H4 (cell line): ENCODE measurements at places on chromosomes 7 and 10. TPM values are rescaled to one million over a fixed set of nuclear protein-coding genes. Genes with fewer than 3 reads are reported as not detected.

DNA sequence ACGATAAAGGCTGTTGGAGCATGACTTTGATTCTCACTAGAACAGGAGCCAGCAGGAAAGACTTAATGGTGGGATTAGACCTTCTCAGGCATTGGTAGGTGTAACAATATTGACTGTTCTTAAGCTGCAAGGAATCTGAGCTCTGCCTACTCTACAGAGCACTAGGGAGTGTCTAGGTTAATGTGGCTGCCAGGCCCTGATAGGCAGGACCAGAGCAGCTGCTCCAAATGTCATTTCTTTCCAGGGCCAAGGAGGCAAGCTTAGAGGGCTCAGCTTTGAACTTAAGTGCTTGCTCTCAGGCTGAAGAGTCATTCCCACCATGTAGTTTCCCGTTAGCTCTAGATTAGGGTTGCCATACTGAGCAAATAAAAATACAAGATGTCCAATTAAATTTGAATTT lies 96.8 kb downstream of the RAB18 start:
- DNase-seq = no peak

DNA sequence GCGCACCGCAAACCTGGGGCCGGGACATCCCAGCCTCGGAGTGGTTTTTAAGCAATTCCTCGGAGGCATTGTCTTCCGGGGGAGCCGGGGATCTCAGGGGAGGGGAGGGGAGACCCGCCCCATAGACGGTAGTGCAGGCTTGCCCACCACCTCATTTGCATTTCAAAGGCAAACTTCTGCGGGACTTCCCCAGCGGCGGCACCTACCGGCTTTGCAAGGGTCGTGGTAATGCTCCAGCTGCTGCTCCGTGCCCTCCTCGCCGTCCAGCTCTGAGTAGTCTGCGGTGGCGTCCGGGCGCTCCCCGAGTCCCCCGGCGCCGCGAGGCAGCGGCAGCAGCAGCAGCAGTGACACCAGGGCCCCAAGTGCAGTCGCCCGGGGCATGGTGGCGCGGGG lies 425 bp downstream of the TLL2 start:
- no peak for DNase-seq

Gene HOXA2
- 1.2 TPM in 1 of 2 replicates, not detected in the other for total RNA-seq

DNA sequence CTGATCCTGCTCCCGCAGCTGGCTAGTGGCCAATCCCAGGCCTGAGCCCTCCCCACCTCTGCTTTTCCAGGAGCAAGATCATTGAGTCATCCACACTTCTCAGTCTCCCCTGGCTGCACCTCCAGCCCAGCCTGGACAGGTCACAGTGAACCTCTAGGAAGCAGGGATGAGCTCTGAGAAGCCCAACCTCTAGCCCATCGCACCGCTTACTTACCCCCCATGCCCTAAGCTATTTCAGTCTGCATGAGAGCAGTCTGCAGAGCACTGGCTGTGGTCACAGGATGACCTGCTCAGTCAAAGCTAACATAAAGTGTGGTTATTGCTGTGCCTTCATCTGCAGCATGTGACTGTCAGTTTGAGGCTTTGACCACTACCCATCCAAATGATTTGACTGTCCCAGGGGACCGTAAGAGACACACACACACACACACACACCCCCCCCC lies 129.2 kb downstream of the SORBS1 start:
- no peak for DNase-seq

GRCh38 chr10:96422525-96422924 lies 63.7 kb upstream of the OPALIN start:
- DNase-seq = no peak

DNA sequence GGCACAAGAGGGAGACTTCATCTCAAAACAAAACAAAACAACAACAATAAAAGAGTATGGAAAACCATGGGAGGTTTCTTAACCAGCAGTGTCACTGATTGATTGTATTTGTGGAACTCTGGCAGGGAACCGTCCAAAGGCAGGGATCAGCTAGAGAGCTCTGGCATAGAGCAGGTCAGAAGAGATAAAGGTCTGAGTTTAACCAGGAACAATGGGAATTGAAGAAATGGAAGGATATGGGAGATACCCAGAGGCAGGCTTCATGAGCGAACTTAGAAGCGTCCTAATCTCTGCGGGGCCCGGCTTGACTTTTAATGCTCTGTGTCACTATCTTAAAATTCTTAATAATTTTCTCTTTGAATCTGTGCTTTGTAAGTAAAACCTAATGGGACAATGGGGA lies 10.4 kb upstream of the FAM3C start:
- DNase-seq = no peak

Gene MEIG1
- 1.2 and 1.9 TPM in 2 replicates for total RNA-seq

DNA sequence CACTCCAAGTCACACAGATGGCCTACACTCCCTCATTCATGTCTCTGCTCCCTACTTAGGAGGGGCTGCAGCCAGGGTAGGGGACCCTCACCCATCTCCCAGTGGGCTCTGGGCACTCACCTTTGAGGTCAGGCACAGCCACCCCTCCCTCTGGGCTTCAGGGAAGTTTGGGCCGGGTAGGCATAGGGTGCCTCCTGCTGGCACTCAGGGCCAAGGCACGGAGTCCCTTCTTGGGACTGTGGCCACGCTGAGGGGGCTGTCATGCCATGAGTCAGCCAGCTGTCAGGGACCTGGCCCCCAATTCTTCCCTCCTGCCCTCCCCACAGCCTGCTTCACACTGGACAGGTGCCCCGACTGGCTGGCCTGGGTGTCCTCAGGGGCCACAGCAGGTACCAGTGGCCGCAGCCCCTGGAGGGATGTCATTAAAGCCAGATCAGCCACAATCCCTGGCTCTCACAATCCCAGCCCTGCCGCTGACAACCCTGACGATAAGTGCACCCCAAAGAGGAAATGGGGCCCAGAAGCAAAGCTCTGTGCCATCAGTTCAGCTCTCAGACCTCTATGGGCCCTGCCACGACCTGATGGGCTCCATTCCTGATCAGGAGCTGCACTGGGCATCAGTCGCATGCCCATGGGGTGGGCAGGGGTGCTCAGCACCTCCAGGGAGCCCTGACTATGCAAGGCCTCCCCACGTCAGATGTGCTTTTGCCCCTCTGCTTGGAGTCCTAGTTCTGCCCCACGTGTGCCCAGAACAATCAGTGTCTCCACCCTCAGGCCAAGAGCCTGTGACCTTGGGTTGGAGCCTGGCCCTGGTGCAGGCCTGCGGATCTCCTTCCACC lies 34.1 kb upstream of the RET start:
- DNase-seq = no peak

- DNase-seq = no peak
Measured at GRCh38 chr10:33102071-33102470, 144.0 kb upstream of the ITGB1 start.

Gene RGR
- not detected in 2 replicates for total RNA-seq

GRCh38 chr7:128197589-128197988 lies 43.5 kb upstream of the LEP start:
- DNase-seq = no peak

Gene AGR3
- total RNA-seq = not detected in 2 replicates

DNA sequence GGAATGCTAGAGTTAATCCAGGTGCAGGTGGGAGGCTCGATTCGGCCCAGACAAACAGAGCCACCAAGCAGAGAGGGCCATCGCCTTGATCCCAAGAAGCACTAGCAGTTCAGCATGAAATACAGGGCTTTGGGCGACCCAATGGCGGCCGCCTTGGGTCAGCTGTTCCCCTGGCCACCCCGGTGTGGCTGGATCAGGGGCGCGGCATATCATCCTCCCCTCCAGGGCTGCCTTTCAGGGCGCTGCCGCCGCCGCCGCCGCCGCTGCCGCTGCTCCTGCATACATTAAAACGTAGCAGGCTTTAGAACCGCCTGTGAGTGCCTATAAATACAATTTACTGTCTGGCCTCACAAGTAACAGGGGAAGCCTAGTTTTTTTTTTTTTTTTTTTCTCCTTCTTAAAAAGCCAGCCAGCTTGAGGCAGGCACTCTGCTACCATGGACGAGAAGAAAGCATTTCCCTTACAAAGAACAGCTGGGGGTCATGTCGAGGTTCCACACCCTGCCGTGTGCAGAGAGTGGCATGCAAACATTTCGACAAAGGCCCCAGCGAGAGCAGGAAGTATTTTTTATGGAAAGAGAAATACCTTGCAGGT lies 57.7 kb upstream of the EFCAB10 start:
- no peak for DNase-seq

DNA sequence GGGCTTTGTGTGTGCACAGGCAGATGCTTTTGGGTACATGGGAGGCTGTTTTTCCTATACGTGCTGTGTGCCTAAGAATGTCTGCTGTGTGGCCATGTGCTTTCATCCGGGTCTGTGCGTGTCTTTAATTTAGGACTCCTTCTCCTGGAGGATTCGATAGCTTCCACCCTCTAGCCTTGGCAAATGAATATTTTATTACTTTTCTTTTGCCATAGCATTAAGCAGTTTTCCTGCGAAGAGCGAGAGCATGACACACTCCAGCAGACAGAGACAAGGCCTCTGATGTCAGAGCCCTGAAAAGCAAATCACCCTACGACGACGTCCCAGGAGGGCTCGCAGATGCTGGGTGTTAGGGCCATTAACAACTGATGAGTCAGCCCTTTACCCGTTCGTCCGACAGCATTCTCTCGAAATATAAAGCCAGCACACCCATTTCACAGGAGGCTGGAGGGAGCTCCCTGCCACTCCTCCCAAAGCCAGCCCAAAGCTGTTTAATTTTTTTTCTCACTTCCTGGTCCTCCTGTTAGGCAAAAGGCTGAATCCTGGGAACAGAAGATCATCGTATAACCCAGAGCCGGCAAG lies 311.3 kb upstream of the ZMIZ1 start:
- peak; percentile 64 for DNase-seq

DNA sequence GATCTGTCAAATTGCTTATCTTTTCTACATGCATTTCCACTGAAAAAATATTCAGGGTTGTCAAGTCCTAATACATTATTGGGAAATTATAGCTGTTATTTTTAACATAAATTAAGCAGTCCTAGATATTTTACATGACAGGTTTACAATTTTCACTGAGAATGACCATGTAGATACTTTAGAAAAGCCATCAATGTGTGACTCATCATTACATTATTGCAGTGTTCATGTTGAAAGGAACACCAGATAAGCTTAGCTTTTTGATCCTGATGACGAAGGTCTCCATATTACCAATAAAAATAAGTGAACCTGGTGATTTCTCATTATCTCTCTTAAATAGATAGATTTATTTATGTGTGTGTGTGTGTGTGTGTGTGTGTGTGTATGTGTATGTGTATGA lies 529.5 kb upstream of the PCDH15 start:
- no peak for DNase-seq

GRCh38 chr7:22460363-22460988 lies 39.5 kb downstream of the STEAP1B start:
- no peak for DNase-seq

- DNase-seq = no peak
Measured at GRCh38 chr7:32025381-32026082, 44.7 kb downstream of the PDE1C start.

Gene SPDYE2
- not detected in 2 replicates for total RNA-seq

DNA sequence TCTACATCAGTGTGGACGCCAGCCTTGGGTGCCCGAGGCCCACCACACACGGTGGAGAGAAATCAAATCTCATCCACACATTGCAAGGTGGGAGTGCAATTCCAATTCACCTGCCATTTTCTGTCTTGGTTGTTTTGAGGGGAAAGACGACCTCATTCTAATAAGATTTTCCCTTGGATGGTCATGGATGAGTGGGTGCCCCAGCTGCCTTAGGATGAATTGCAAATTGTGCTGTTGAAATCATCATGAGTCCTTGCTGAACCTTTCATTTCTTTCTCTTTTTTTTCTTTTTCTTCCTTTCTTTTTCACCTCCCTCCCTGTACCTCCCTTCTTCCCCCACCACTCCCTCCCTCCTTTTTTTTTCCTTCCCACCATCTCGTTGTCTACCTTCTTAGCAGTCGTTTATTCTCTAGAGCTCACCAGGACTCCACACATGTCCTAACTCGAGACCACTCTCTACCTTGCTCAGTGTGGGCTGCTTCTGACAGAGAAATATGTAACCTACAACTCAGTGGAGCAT lies 266.9 kb upstream of the NFE2L3 start:
- no peak for DNase-seq

Gene C10orf67
- total RNA-seq = not detected in 2 replicates

DNA sequence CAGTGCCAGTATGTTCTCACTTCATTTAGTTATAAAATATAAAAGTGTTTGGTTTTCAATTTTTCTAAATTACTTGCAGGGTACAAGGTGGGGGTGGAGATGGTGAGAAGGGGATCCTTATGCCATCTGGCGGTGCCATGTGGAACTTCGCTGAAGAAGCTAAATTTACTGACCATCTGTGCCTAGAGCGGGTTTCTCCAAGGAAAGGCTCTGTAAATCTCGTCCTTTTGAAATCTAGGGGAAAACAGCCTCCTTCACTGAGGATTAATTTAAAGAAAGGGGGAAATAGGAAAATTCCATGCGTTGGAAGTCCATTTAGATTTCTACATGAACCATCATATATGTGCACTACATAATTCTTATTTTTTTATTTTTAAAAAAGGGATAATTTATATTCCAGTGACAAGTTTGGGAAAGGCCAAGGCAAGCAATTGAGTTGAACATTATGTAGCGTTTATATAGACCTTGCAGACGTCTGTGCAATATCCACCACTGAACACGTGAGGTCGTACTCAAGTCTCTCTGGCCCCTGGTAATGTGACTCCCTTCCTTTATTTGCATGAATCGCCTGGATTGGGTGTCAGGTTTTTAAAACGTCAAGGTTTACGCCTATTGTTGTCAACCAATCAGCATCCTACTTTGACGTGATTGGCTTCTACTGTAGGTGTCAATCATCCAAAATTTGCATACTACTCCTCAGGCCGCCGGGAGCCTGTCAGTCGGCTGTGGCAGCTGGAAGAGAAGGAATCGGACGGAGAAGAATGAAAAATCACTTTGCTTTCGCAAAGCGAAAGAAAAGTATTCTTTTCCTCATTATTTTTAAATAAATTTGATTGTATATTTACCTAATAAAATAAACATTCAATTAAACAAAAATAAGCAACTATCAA lies 297.1 kb upstream of the NFE2L3 start:
- peak; percentile 100 for DNase-seq

DNA sequence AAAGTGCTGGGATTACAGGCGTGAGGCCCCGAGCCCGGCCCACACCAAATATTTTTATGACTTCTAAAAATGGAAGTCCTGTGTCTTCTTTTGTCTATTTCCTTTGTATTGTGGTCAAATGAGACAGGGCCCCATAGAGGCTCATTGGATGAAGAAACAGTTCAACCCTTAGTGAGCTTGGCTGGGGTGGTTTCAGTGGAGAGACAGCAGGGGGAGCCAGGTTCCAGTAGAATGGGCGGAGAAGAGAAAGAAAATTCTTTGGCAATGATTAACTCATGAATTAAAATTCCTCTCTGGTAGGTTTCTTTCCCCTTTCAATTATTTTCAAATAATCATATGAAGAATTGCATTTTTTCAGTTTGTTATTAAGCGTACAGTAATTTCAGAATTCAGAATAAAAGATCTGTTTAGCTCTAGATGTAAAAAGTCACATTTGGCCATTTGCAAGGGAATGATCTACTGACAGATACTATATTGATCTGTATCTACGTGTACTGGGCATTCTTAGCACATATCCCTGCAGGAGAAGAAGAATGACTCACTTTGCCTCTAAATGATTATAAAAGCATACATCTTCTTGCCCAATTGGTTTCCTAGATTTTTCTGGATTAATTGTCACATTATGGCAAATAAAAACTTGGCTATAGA lies 43.2 kb downstream of the PNLIPRP3 start:
- peak; percentile 41 for DNase-seq
